ENCODE measurements at places on chromosomes 4 and X.

DNA sequence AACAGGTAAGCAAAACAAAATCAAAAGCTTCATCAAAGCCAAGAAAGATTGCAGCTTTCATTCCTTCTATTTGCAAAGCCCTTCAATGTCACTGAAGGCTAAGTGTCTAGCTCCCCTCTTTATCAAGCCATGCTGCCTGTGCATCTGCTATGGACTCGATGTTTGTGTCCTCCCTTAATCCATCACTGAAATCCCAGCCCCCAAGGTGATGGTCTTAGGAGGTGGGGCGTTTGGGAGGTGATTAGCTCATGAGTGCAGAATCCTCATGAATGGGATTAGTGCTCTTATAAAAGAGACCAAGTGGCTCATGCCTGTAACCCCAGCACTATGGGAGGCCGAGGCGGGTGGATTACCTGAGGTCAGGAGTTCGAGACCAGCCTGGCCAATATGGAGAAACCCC lies 6.9 kb upstream of the TRIM2 start:
- DNase-seq, result no peak

DNA sequence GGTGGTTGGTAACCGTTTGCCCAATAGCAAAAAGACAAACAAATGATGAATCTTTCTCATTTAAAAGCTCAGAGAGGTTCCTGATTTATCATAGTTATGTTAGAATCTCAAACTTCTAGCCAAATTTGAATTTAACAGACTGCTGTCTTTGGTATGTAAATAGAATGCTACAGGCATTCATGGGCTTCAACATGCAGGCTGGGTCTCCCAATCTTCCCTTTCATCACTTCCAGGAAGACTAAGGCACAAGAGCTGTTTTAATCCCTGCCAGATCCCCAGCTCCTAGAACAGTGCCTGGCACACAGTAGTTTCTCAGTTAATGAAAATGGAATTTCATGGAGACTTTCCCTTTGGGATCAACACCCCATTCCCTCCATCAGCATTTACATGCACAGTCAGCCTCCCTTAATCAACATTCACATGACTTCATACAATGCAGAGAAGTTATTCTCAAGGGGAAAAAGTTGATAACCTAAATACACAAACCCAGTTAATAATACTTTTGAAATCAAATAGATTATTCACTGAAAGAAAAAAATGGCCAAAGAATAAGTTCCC lies 107.6 kb upstream of the C1QTNF7 start:
- no peak for DNase-seq

GRCh38 chr4:186058253-186058979 lies 10.5 kb upstream of the TLR3 start:
- DNase-seq, result no peak

DNA sequence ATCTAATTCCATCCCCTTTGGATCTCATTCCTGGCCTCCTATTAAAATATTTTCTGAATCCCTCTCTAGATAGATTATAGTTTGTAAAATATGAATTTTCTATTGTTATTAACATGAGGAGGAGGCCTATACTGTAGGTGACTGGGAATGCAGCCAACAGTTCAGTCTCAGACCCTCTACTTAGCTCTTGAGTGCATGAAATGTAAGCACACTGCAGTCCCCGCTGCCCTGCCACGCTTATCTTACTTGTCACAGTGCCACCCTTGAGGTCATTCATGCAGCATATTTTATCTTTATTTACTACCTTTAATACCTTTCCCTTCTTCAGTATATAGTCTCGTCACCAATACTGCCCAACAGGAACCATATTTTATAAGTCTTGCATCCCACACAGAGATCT lies 151.0 kb downstream of the CAMK2D start:
- DNase-seq, result no peak

GRCh38 chr4:95108883-95109421 lies 351.2 kb downstream of the BMPR1B start:
- DNase-seq, result no peak

DNA sequence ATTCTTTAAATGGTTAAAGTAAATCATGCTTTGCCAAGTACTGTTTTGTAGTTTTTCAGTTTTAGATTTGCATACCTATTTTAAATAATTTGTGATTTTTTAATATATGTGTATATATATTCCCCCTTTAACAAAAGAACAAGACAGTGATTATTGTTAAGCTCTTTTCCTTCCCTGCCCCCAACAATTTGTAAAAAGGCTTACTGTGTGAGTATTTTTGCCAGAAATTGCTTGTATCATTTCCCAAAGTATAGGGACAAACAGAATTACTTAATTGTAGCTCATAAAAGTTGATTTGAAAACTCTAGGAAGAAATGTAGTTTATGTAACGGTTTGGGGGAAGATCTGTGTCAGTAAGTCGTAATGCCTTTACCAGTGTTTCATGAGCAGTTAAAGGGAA lies 19.0 kb downstream of the CPEB2 start:
- no peak for DNase-seq

DNA sequence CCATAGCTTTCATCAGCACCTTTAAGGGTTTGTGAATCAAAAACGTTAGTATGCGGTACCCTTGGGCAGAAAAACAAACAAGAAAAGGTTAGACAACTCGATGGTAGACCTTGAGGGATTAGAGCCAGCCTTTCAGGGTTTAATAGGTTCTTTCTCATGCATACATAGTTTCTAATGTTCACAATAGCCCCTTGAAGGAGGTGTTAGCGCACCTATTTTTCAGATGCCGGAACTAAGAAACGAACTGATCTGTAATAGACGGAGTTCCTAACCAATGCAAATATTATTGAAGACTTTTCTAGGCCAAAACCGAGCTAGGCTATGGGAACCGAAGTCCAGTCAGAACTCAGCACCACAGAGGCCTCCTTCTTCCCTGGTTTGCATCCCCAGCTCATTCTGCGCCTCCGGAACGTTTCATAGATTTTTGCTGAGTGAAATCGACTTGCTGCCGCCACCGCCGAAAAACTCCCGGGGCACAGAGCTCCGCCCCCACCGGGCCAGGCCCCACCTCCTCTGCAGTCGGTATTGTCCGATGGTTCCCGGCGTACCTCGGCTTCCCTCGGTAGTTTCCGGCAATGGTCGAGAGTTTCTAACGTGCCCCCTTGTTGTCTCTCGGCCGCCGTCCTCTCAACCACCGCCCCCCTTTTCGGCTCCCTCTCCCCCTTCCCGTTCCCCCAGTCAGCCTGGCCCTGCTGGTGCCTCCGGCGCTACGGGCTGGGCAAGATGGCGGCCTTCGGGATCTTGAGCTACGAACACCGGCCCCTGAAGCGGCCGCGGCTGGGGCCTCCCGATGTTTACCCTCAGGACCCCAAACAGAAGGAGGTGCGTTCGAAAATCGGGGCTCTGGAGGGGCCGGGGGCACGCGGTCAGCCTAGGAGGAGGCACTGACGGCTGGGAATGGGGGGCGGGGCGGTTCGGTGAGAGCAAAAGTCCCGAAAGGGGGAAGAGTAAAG lies at the start of gene MED12:
MED12 (plus strand) TSS at position 565 of the 953 bp plus-strand sequence; CDS start at position 724, 159 bp downstream.
- peak; percentile 62 for DNase-seq

DNA sequence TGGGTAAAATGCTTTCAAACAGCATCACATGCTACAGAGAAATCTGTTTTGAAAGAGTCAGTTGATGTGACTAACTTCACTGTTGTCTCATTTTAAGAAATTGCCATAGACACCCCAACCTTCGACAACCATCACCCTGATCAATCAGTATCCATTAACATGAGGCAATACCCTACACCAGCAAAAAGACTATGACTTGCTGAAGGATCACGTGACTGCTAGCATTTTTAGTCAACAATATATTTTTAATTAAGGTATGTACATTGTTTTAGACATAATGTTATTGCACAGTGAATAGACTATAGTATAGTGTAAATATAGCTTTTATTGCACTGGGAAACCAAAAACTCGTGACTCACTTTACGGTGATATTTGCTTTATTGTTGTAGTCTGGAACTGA lies 200.0 kb upstream of the ARHGAP24 start:
- no peak for DNase-seq

DNA sequence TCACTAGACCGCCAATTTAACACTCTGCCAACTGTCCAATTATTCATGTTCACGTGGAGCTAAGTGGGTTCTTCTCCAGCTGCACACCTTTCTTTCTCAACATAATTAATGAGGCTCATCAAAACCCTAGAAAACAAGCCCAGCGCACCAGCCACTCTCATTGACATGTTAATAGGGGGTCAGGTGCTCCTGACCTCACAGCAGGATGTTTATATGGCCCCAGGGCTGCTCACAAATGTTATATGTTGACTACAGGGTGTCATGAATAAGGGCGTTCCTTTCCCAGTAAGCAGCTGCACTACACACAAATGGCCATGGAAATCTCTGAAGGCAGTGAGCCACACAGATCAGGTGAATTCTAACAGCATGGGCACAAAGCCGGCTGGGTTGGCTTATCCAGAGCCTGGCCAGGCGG lies 209.8 kb downstream of the MGST2 start:
- no peak for DNase-seq

GRCh38 chr4:190017357-190018200 lies 9.5 kb downstream of the FRG2 start:
- no peak for DNase-seq

GRCh38 chr4:25621027-25621930 lies 34.4 kb upstream of the SLC34A2 start:
- DNase-seq, result no peak

DNA sequence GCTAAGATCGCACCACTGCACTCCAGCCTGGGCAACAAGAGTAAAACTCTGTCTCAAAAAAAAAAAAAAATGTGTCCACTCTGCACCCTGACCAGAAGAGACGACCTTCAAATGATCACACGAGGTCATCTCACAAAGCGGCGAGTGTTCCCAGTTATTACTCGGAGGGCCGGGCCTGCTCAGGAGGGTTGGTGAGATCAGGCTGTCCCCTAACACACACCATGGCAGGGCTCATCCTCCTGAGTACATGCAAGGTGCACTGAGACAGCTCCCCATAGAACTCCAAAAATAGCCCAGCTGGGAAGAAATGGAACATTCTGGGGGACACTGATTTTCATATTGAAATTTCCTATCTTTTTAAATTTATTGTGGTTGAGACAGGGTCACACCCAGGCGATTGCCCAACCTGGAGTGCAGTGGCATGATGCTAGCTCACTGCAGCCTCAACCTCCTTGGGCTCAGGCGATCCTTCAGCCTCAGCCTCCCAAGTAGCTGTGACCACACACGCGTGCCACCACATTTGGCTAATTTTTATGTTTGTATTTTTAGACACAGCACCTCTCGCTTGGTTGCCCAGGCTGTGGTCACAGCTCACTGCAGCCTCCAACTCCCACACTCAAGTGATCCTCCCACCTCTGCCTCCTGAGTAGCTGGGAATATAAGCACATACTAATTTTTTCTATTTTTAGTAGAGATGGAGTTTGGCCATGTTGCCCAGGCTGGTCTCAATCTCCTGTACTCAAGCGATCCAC lies 51.5 kb downstream of the DHRSX start:
- no peak for DNase-seq

- no peak for DNase-seq
These were observed 18.5 kb downstream of the HERC3 start for GRCh38 chr4:88610771-88611170.

- no peak for DNase-seq
These were observed 395.1 kb downstream of the RAB28 start for GRCh38 chr4:13088726-13089658.

- no peak for DNase-seq
These were observed 42.3 kb upstream of the MAN2B2 start for GRCh38 chr4:6532658-6533057.

GRCh38 chr4:55819634-55820033 lies at the start of gene EXOC1L:
Gene EXOC1L (plus strand): TSS chr4:55819790. CDS start chr4:55820027, 237 bp downstream.
- DNase-seq, result no peak

DNA sequence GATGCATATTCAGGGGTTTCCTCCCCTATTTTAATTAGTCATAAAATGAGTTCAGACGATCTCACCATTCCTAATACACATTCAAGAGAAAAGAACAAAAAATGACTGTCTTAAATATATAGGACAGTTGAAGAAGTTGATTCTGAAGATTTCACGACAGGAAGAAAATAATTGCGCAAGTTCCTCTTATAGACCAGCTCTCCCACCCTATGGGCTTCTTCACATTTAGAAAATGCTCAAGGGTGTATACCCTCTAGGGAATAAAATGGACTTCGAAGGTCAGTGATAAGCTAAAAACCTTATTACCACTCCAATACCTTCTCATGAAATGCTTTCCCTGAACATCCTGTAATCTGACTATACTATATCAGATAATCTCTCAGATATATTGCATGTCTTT lies 149.2 kb upstream of the TEX13C start:
- DNase-seq, result no peak

DNA sequence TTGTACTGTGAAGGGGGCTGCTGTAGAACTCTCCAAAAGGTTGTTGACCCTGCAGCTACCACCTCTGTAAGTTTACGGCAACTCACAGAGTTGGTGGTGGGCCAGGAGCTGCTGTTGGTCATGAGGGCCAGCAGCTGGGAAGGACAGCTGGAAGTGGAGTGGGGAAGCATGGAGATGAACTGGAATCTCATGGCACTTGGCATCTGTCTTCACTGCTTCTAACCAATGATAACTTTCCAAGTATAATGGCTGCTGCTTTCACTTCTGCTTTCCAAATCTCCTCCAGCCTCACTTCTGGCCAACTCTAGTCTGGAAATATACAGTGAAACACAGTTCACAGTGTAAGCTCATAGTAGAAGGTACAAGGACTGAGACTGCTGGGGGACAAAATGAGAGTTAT lies 126.5 kb upstream of the INTU start:
- DNase-seq, result no peak

GRCh38 chr4:17204908-17205307 lies 306.5 kb upstream of the LDB2 start:
- DNase-seq, result no peak

DNA sequence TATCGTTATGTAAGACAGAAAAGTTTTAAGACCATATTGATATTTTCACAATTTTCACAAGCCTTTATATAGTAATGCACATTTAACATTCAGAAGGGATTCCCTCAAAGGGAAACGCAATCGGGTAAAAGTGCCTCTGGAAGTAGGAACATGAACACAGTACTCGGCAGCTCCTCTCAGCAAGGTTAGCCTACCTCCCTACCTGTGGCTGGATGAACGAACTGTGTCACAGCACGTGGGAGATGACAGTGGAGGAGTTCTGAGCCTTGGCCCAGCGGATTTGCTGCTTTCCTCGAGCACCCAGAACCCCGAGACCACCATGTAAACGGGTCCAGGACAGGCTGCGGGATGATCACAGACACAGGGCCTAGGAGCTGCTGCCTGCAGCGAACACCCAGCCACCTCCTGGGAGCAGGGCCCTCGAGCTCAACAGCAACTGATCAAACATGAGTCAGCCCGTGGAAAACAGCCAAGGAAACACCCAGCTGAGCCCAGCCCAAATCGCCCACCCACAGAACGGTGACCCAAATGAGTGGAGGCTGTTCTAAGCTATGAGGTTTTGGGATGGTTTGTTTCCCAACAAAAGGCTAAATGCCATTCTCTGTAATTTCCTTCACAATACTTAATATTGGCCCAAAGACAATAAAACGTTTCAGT lies 30.4 kb downstream of the FAT1 start:
- DNase-seq, result no peak

GRCh38 chr4:15963001-15963451 lies at the start of gene FGFBP2:
Gene FGFBP2 (minus strand): TSS chr4:15963175. CDS start chr4:15963129, 46 bp downstream.
- peak; percentile 40 for DNase-seq

DNA sequence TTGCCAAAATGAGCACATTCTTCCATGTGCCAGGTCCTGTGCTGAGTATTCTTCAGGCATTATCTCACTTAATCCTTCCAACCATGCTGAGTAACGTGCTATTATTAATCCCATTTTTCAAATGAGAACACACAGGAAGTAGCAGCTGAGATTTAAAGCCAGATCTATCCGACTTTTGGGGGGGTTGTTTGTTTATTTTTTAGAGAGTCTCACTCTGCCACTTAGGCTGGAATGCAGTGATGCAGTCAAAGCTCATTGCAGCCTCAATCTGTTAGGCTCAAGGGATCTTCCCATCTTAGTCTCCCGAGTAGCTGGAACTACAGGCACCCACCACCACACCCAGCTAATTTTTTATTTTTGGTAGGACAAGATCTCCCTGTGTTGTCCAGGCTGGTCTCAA lies 55.5 kb upstream of the TRIM2 start:
- no peak for DNase-seq

Data from stimulated activated CD4-positive, alpha-beta T cell treated with anti-CD3 and anti-CD28 coated beads, TNF-alpha, amount 100 ng/mL, for 48 hours (primary cell).